ENCODE measurements at places on chromosomes 7 and 10.

GRCh38 chr10:129126982-129127381 lies 340.1 kb upstream of the MGMT start:
- no peak for DNase-seq

DNA sequence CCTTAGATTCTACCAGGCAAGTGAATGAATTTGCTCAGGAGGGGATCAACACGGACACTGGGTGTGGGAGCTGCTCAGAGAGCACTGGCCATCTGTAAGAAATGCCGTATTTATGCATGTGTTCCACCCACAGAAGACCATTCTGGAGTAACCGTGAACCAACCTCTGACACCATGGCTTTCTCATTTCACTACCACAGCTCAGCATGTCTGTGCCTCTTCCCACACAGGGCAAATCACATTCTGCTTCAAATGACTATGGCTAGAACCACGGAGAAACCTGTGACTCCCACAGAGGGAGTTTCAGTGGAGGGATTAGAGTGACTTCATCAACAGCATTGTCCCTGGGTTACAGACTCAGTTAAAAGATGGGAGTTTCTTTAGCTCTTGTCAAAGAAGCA lies 893.4 kb downstream of the XPNPEP1 start:
- DNase-seq: no peak

GRCh38 chr10:91006752-91007346 lies 86.0 kb upstream of the ANKRD1 start:
- no peak for DNase-seq

- DNase-seq: no peak
Measured at GRCh38 chr10:122368502-122369254, 5.8 kb upstream of the PLEKHA1 start.

- no peak for DNase-seq
Measured at GRCh38 chr7:143203386-143203785, 18.5 kb upstream of the TAS2R40 start.

DNA sequence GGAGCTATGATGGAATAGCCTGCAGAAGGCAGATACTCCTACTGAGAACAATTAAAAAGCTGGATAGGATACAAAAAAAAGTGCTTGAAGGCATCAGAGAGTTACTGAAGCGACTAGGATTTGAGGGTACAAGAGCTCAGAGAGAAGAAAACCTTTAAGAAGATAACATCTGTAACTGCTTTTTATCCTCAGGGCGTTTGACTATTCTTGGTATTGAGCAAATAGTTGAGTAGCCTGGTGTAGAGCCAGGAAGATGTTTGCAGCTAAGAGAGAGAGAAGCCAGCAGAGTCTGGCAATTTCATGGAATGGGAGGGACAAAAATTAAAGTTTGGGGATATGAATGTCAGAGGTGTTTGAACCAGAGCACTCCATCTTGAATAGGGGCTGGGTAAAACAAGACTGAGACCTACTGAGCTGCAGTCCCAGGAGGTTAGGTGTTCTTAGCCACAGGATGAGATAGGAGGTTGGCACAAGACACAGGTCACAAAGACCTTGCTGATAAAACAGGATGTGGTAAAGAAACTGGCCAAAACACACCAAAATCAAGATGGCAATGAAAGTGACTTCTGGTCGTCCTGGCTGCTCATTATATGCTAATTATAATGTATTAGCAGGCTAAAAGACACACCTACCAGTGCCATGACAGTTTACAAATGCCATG lies 428.8 kb downstream of the SH2D4B start:
- DNase-seq: no peak

- DNase-seq: no peak
Measured at GRCh38 chr7:13279854-13280435, 592.5 kb downstream of the ARL4A start.

GRCh38 chr7:102875700-102876295 lies 37.0 kb upstream of the LRRC17 start:
- DNase-seq: no peak

GRCh38 chr10:96645191-96645721 lies 58.4 kb upstream of the TM9SF3 start:
- DNase-seq: no peak

DNA sequence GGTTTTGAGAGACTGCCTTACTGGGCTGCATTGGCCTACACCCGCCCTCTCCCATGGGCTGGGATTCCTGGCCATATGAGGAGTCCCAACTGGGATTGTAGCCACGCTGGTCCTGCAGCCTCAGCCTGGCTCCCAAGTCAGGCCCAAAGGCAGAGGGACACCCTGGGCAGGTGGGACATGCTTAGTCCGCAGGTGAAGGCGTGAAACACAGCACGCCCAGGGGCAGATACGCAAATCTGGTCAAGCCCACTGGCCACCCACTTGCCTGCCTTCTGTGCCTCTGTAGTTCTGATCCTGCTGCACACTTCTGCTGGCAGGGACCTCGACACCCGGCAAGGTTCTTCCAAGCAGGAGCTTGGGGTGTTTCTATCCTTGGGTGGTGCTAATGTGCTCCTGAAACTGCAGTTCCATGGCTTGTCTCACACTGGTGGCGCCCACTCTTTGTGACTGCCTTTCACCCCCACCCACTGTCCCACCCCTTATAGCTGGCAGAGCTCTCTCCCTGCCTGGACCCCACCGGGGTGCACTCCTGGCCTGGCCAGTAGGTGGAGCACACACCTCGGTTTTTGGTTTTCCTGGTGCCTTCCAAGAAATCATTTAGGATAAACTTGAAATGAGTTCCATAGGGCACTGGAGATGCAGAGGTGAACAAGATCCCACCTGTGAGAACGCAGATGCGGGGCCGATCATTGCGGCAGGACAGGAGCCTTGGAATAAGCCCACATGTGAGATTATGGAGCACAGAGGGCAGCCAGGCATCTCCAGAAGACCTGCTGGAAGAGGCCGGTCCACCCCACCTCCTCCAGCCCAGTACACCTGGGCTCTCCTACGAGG lies 47.9 kb downstream of the MKI67 start:
- DNase-seq: no peak
